Muscle of leg (tissue), 16 donors: ENCODE measurements at places on chromosomes 7 and 10. TPM values are rescaled to one million over a fixed set of nuclear protein-coding genes. Genes with fewer than 3 reads are reported as not detected.

DNA sequence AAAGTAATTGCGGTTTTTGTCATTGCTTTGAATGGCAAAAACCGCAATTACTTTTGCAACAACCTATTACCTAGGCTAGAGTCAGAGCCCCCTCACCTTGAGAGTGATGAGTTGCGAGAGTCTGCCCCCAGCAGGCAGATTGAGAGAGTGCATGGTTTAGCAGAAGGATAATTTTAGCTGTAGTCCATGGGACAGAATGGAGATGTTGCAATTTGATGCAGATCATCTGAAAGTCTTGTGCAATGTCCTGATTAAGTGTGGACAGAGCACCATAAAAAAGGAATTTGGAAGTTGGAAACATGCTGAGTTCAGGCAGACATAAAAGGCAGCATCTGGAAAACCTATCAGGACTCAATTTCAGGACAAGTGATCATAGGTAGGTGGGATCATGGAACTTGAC is 48.7 kb downstream of the GPR141 start:
- DNase-seq, result peak; percentile 89

NEBL gene
- 1.3 TPM for polyA plus RNA-seq

DNA sequence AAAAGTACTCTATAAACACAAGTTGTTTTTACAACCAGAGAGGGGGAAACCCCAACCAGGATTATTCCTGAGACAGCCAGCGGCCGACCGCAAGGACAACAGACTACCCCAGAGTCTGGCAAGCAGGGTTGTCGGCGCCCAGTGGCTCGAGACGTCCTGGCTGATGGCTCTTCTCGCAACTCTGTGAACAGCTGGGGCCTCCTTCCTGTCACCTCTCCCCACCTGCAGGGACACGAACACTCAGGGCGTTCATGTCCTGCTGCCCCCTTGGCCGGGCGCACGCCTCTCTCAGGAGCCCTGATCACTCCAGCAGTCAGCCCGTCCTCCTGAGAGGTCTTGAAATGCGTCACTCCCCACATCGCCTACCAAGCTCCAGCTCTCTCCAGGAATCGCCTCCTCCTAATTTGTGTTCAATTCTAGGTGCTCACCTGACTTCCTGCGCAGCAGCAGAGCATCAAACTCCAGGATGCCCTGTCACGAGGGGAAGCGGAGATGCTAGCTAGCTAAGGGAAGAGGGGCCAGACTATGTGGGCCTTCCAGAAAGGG is 66.4 kb upstream of the TNRC18 start:
- DNase-seq, result no peak

HOXA6 gene
- polyA plus RNA-seq, result 4.2 TPM

C10orf53 gene
- not detected for polyA plus RNA-seq

DNA sequence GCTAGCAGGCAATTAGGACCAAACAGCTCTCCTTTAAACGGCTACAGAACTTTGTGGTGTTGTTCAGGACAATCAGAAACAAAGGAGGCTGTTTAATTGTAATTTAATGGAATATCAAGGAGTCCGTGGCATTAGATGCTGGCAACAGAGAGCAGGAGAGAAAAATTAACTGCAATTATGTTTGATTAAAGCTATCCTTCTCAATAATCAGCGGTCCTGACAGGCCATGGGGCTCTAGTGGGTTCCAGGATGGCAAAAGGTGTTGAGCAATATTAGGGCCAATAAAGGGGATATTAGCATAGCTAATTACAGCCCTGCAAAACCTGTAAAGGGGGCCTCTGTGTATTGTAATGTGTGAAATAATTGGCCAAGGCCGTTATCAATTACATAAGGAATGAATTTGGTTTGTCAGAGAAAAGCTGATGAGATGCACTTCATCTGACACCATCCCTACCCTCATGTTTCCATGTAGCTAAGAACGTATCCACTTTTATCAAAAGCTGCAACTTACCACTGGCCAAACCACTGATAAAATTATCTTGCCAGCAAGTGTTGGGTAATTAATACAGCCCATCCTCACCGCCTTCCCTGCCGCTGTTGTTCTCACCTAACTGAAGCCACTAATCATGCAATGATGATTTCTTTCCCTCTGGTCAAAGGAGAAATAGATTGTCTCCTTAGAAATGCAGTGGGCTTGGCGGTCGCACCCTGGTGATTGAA is 81.6 kb downstream of the EBF3 start:
- no peak for DNase-seq

OR13A1 gene
- polyA plus RNA-seq, result 0.09 TPM

- peak; percentile 82 for DNase-seq
Observed at GRCh38 chr7:1466524-1467271, 7.4 kb upstream of the MICALL2 start.

DNA sequence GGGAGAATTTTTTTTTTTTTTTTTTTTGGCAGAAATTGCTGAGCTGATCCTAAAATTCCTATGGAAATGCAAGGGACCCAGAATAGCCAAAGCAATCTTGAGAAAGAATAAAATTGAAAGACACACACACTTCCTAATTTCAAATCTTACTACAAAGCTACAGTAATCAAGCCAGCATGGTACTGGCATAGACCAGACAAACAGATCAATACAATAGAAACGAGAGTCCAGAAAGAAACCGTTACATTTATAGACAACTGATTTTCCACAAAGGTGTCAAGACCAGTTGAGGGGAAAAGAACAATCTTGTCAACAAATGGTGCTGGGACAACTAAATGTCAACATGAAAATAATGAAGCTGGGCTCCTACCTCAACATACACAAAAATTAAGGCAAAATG is 34.5 kb downstream of the LARP4B start:
- no peak for DNase-seq

GRCh38 chr7:17347401-17347800 is 48.9 kb downstream of the AHR start:
- no peak for DNase-seq

DNA sequence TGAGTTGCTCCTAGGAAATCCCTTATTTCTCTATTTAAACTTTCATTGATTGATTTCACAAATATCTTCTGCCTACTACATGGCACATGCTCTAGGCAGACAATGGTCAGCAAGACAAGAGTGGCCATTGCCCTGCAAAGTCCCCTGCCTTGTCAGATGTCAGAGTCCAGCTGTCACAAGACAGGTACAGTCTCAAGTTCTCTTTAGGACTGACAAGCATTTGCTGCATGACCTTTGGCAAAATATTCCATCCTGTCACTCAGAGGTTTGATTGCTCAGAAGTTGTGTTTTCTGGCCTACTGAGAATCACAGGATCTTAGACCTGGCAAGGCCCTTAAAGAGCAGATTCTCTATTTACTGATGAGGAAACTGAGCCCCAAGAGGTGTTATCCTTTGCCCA is 322.3 kb upstream of the NFE2L3 start:
- no peak for DNase-seq

DNA sequence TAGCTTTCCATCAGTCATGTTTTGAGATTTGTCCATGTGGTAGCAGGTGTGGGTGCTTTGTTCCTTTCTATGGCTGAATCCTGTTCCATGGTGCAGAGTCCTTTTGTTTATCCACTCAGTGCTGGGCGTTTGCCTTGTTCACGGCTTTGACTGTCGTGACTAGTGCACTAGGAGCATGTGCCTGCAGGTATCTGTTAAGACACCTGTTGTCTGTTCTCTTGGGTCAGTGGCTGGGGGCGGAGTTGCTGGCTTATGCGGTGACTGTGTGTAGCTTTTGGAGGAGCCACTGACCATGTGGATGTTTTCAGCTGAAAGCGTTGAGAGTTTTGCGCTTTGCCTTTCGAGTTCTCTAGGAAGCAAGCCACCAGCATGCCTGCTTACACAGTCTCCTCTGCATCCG is 573.1 kb upstream of the FOXK1 start:
- no peak for DNase-seq

GRCh38 chr7:133502498-133502897 is 249.6 kb downstream of the EXOC4 start:
- no peak for DNase-seq

DNA sequence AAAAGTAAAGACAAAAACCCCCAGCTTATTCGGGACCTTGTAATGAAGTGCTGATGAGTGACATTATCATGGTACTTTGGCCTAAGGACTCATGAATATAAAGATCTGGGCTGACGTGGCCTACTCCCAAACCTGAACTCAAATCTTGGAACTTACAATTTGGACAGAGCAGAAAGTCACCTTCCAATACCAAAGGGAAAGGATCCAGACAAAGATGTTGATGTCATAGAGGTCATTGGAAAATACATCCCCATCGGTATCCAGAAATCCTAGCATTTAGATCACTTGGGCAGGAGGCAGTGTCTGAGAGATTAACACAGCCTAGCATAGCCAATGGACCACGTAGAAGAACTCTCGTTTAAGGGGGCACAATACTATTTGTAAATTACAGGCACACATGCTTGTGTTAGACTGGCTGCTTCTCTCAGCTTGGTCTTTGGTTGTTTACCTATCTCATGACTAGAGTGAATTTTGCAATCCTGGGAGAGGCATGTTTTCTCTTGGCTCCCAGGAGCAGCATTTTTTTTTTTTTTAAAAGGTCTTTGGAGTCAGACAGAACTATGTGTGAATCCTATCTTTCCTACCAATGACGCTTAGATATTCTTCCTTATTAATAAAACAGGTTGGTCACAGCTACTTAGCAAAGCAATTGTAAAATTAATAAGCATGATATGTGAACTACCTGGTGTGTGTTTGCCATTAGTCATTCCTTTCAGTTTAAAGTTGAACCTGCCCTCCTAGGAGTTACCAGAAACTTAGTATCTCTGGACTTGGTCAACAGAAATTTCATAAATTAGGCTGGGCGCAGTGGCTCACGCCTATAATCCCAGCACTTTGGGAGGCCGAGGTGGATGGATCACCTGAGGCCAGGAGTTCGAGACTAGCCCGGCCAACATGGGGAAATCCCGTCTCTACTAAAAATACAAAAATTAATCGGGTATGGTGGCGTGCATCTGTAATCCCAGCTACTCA is 27.8 kb upstream of the MRPS33 start:
- no peak for DNase-seq

- peak; percentile 21 for DNase-seq
Observed at GRCh38 chr7:13639396-13639795, 350.1 kb downstream of the ETV1 start.

GRCh38 chr10:62456611-62457101 is 82.5 kb downstream of the ZNF365 start:
- peak; percentile 62 for DNase-seq

EN2 gene
- 0.91 TPM for polyA plus RNA-seq

DNA sequence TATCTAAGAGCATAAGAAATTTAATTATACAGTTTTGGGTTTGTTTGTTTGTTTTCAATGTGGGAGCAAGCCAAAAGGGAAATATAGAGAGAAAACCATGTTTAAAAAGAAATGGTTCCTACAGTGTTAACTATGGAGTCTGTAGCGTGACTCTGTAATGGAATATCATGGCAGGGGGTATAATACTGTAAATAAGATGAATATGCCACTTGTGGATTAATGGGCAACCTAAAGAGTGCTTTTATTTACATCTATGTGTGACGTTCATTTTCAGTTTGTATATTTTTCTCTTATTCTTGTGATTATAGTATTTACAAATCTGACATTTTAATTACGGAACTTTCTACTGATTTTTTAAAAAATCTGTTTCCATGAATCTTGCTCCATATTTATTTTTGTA is 95.9 kb downstream of the POLL start:
- DNase-seq, result no peak

- no peak for DNase-seq
Observed at GRCh38 chr7:70545214-70545613, 586.7 kb upstream of the GALNT17 start.

DNA sequence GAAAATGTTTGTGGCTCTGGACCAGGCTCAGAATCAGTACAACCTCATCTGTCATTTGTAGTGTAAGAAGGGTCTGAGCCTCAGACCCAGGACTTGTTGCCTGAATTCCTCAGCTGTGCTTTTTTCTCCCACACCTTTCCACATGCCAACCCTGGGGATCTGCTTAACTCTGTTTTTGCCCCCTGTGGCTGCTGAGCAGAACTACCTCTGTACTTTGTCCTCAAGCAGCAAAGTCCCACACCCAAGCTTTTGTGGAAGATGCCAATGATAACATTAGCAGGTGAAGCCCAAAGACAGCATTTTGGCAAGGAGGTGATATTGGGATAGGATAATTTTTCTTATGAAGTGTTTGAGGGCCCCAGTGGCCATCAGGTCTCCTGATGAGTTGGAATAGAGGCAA is 5.8 kb upstream of the CYP2C18 start:
- DNase-seq, result no peak

GRCh38 chr7:68892236-68892635 is 706.0 kb upstream of the AUTS2 start:
- no peak for DNase-seq
